ENCODE measurements at places on chromosomes 11 and 22.

- no peak for DNase-seq
Measured at GRCh38 chr11:1667121-1667850, 29.7 kb upstream of the KRTAP5-6 start.

DNA sequence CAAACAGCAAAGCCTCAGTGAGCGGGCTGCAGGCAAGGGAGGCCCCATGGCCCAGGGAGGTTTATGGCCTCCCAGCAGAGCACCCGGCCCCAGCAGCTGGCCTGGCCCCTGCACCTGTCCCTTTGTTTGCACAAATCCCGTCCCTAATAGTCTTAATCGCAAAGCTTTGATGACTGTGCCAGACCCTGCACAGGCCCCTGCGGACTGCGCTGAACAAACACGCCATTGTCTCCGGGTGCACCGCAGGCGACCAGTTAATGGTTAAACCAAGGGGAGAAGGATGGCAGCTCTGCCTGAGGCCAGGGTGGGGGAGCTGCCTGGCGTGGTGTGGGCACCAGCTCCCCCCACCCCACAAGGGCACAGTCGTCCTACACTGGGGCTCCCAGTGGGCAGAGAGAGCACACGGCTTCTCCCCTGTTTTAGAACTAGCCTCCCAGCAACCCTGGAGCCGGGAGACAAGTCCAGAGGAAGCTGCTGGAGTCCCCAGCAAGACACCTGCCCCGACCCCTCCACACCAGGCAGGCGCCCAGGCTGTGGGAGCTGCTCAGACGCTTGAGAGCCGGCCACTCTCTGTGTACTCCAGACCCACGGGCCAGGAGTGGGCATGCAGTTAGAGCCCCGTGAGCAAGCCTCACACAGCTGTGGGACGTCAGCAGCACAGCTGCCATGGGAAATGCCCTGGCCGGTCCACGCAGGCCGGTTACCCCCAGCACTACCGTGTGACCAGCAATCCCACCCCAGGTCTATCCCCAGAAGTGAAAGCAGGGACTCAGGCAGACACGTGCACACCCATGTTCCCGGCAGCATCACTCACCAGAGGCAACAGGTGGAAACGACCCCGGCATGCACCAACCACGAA, 39.7 kb upstream of the TH start:
- peak; percentile 74 for DNase-seq

- DNase-seq = no peak
Measured at GRCh38 chr11:123122341-123122740, 60.4 kb upstream of the HSPA8 start.

DNA sequence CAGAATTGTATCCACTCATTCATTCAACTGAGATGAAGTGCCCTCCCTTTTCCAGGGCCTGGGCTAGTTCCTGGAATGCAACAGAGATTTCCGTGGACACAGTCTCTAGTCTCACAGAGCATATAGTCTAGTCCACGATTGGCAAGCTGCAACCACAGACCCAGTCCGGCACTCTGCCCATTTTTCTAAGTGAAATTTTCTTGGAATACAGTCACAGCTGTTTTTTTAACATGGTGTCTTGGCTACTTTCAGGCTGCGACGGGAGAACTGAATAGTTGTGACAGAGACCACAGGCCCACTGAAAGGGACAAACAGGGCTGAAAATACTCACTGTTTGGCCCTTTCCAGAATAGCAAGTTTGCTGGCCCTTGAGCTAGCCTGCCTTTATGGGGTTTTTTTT, 29.2 kb downstream of the ALG12 start:
- no peak for DNase-seq

DNA sequence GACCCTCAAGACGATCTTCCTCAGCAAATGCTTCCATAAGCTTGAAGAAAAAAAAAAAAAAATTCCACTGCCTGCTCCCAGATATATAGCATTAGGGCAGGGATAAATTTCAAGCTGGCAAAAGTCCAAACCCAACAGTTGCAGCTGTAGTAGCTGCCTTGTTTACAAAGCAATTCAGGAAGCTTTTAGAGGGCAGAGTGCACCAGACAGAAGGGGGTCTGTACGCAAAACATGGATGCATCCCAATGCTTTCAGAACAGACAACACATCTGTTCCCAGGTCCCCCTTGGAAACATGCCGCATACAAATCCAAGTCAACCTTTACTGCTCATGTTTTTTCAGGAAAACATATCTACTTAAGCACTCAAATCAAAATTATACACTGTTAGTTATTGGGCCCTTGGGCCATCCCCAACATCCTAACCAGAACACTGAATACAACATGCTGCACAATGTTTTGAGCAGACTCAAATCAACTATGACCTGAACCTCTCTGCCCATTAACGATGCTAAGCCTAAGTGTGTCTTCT, 94.5 kb downstream of the CADM1 start:
- DNase-seq = no peak

DNA sequence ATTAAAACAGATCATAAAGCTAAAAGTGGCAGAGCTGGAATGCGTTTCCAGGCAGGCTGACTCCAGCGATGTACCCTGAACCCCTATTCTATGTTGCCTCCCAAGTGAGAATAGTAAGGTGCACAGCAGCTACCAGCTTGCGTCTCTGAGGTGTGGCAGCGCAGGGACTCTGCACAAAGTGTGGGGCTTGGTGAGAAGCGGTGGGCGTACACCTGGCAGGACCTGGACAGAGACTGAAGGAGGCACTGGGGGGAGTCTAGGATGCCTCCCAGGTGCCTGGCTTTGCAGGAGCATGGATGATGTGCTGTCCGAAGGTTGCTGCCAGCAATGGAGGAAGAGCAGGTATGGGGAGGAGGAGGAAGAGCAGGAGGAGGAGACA, 42.9 kb downstream of the AMPD3 start:
- no peak for DNase-seq

GRCh38 chr22:27286711-27287110, 514.8 kb downstream of the MN1 start:
- no peak for DNase-seq

DNA sequence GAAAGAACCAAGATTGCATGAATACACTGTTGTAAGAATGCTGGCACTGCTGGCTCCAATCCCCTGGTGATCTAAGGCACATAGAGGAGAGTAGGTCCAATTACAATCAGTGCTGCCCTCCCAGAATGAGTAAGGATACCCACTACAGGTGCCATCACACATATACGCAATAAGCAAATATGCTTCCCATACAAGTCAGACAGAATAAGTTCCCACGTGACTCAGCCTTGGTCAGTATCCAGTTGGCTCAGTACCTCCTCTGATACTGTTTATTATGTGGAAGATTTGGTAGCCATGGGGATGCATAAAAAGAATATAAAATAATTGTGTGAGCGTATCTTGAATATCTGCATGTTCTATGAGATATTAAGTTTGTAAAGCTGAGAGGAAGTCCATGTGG, 8.9 kb upstream of the OR2D3 start:
- DNase-seq = no peak

DNA sequence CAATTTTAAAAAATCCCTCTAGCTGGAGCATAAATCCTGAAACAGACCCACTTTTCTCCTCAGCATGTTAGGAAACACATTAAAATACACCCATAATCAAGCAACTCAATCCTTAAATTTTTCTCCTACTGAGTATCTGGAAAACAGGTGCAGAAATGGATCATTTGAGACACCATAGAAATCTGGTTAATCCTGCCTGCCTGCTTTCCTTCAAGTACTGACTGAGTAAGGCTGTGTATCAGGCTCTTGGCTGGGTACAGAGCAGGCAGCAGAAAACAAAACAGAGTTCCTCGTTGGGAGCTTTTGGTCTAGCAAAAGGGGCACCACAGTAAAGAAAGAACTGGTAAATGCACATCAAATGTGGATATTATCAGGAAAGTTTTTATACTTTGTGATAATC, 1.9 kb downstream of the KCNQ1OT1 start:
- DNase-seq = no peak

DNA sequence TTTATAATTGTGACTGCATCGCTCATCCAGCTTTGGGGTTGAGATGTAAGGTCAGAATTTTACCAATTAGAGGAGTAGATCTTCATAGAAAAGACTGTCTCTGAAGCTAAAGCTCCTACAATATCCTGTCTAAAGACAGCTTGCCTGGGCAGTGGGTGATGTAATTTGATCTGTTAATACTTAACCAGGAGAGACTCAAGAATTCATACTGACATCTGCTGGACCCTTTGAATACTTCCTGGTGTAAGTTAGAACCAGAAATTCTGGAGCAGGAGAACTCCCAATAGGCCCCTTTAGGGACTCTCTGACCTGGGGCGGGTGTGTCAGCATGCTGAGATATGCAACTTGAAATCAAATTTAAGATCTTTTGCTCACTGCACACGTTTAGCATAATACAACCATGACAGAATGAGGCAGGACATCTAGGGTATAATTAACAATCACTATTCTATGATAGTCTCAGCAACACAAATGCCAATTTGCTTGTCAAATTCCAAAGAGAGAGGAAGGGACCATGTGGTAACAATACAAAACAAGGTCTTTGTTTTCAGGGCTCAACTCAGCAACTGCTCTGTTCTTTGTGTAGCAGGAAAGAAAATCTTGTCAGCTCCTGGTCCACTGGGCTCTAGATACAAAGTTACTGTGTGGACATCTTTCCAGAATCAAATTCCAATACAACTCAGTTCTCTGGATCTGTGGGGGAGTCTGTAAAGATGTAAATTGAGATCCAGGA, 143.9 kb downstream of the INSC start:
- DNase-seq = peak; percentile 34

- DNase-seq = no peak
Measured at GRCh38 chr11:27770576-27770975, 70.3 kb upstream of the BDNF start.

DNA sequence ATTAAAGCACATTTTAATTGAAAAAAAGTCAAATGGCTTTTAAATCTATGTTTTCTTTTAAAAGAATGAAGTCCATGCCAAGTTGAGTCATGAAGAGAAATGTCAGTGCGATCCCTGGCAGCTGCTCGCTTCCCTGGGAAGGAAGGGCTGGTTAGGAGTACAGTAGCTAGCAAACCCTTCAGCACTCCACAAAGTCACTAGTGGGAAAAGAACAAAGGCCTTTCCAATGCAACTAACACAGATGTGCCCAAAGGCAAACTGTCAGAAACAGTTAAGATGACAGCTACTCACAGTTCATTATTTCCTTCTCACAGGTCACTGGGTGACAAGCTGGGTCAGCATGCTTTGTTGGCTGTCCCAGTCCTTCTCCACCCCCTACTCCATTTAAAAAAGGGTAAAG, 308.7 kb downstream of the DCDC1 start:
- no peak for DNase-seq

Measured in WERI-Rb-1 (cell line).